ENCODE measurements at places on chromosomes 2 and 18.

DNA sequence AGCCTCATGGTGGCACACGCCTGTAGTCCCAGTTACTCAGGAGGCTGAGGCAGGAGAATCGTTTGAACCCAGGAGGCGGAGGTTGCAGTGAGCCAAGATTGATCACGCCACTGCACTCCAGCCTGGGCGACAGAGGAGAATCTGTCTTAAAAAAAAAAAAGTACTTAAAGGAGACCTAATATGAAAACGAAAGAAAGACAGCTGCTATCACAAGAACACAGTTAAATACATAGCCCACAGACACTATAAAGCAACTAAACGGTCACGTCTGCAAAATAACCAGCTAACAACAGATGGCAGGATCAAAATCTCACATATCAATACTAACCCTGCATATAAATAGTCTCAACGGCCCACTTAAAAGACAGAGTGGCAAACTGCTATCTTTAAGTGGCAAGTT lies 43.9 kb upstream of the TACR1 start:
- no peak for DNase-seq
- no peak overlapping the region for H3K27ac ChIP-seq
- no peaks in the 10 kb centered on the region for H3K36me3 ChIP-seq
- no peaks in the 10 kb centered on the region for H3K27me3 ChIP-seq

- H3K27me3 ChIP-seq, result no peaks in the 10 kb centered on the region
- no peaks in the 10 kb centered on the region for H3K4me1 ChIP-seq
- H3K36me3 ChIP-seq, result no peaks in the 10 kb centered on the region
- no peak overlapping the region for H3K27ac ChIP-seq
- H3K4me3 ChIP-seq, result no peak overlapping the region
These were observed 46.8 kb downstream of the SH3BP4 start for GRCh38 chr2:234998404-234999211.

GRCh38 chr2:132593171-132593570 lies 76.8 kb downstream of the LYPD1 start:
- DNase-seq, result no peak
- no peaks in the 10 kb centered on the region for H3K4me1 ChIP-seq

DNA sequence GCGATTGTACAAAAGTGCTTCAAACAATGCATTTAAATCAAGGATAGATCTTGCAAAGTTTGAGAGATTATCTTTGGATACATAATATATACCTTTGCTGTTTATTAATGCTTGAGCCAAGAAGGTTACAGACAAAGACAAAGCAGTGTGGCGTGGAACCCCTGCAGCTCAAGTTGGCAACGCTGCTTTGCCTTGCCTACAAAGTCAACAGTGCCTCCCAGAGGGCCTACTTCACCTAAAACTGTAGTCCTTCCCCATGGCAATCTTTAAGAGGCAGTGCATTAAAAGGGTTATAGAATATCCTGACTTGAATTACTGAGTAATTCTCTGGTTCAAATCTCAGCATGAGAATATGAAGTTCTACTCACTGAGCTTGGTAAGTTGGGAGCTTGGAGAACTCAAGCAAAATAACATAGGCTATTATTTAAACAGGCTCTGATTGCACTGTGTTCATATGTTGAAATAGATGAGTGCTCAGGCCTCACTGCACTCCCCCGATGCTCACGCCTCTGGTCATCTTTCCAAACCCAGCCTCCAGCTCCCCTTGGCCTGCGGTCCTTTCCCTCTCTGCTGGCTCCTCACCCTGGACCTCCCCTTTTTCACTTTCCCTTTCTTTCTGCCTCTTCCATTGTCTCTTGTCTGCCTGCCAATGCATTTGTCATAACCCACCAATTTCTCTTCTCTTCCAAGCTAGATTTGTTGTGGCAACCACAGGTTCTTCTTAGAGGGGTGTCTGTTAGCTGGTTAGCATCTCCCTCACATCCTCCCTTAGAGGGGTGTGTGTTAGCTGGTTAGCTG lies 96.5 kb downstream of the MYT1L start:
- H3K4me1 ChIP-seq, result no peaks in the 10 kb centered on the region
- no peaks in the 10 kb centered on the region for H3K36me3 ChIP-seq
- H3K27me3 ChIP-seq, result no peaks in the 10 kb centered on the region
- no peak overlapping the region for H3K27ac ChIP-seq
- no peak overlapping the region for H3K4me3 ChIP-seq
